ENCODE measurements at places on chromosomes 3 and 15.

GRCh38 chr3:35757991-35758757 is 118.8 kb downstream of the ARPP21 start:
- no peak for DNase-seq

DNA sequence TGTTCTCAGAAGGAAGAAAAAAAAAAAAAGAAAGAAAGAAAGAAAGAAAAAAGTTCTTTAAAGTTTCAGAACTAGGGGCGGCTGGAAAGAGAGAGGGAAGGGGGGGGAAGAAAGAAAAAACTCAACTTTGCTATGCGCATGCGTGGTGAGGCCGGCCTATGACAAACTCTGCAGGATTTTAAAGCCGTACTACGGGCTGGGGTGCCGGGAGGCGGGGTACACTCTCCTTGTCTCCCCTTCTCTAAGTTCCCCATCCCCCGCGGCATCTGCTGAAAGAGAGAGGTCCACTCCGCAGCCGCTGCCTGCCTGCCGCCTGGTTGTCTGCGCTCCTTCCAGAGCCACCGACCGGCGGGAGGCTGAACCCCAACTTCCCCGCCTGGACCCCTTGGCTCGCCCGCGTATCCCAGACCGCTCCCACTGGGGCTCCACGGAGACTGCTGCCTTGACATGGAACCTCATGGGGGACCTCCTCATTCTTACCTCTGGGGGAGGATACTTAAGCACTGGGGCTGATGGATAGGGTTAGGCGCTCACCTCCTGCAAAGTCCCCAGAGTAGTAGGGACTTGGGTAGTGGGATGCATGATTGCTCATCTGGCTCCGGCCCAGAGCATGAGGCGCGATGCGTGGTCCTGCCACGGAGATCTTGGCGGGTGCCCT is 1.4 kb upstream of the WNT5A start:
- peak; percentile 72 for DNase-seq

- DNase-seq, result no peak
Measured at GRCh38 chr15:70151462-70151861, 53.7 kb upstream of the TLE3 start.

- DNase-seq, result no peak
Measured at GRCh38 chr3:169337500-169338078, 325.9 kb downstream of the MECOM start.

DNA sequence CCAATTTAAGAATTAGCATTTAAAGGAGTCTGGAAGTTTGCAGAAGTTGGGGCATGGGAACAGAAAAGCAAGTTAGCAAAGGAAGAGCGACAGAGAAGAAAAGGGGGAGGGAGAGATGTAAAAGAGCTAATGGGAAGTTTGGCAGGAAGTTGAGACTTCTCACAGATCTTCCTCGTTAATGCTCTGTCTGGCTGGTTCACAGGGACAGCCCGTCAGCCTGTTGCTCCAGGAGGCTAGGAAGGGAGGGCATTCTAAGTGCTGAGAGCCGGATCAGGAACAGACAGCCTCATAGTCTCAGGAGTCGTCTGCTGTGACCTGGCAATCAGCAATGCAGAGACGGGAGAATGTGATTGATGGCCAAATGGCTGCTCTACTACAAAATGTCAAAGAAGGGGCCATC is 150.3 kb downstream of the AGBL1 start:
- DNase-seq, result no peak

DNA sequence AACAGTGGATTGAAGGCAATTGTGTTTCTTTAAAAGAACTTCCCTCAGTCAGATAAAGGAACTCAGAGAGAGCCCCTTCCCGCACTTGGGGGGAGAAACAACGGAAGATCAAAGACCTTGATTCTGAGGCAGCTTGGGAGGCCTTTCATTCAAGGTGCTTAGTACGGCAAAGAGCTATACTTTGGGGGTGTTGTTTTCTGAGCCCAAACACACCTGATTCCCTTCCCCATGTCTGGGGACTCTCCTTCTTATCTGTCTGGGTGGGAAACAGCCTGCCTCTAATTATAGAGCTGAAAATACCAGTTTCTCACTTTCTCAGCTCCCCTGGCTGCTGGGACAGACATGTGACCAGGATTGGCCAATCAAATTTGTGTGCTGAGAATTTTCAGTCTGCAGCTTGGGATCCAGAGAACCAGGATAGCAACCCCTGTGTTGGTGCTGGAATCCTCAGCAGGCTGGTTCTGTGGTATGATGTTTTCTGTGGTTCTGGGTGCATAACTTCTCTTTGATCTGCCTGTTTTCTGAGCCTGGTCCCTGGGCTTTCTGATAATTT is 19.4 kb upstream of the IQCF6 start:
- DNase-seq, result no peak

DNA sequence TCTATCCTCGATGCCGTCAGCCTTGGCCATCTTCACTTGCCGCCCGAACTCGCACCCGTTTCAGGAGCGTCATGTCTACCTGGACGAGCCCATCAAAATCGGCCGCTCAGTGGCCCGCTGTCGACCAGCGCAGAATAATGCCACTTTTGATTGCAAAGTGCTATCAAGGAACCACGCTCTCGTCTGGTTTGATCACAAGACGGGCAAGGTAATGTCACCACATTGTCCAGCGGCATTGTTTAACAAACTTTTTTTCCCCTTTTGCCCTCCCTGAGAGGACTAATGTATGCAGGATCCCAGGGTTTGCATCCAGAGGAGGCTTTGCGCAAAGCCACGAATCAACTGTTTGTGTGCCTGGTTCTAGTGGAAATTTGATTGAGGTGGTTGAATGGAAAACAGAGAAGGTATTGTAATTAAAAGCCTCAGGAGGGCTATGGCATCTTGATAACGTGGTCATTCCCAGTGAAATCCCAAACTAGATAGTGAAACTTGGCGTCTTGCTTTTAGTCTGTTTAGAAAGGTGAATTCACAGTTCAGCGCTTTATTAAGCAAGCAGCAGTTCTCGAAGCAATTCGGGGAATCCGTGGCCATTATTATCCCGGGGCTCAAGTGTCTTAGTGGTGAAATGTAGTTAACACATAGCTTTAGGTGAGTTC is 1.7 kb downstream of the SLMAP start:
- peak; percentile 60 for DNase-seq

DNA sequence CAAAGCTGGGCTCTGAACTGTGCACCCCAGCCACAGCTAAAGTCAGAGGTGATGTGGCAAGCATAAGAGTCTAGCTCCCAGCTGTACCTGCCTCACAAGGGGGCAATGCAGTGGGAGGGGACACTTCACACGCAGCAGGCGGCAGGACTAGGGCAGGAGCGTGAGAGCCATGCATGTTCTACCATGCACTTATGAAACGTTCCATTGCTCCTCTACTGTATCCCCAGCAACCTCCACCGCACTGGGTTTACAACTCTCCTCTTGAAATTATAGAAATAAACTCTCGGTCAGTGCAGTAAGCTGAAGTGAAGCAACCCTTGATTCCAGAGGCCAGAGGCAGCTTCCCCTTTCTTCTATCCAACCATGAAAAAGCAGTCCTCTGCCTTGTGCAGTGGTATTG is 298.6 kb upstream of the STT3B start:
- DNase-seq, result no peak

GRCh38 chr15:81886591-81886990 is 159.2 kb downstream of the MEX3B start:
- no peak for DNase-seq

- peak; percentile 87 for DNase-seq
Measured at GRCh38 chr3:39291903-39292329, 12.1 kb upstream of the CX3CR1 start.

- no peak for DNase-seq
Measured at GRCh38 chr15:70265986-70266385, 168.3 kb upstream of the TLE3 start.

GRCh38 chr15:70266412-70267121 is 168.8 kb upstream of the TLE3 start:
- DNase-seq, result peak; percentile 76

DNA sequence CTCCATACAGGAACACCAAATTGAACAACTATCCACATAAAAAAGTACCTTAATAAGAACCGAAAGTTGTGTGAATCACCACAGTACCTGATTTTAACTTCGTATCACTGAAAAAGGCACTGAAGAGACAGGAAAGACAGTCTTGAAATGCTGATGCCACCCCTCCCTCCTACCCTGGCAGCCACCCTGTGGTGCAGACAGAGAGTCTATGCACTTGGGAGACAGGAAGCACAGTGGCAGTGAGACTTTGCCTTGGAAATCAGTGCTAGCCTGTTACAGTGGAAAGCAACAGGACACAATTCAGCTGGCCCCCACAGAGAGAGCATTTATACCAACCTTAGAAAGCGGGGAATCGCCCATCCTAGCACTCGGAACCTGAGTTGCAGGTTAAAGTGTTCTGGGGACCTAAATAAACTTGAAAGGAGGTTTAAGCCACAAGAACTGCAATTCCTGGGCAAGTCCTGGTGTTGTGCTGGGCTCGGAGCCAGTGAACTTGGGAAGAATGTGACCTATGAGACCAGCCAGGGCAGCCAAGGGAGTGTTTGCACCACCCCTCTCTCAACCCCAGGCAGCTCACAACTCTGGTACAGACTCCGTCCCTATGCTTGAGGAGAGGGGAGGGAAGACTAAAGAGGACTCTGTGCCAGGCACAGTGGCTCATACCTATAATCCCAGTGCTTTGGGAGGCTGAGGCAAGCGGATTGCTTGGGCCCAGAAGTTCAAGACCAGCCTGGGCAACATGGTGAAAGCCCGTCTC is 240.1 kb downstream of the ISL2 start:
- DNase-seq, result peak; percentile 91

GRCh38 chr15:47411733-47412132 is 305.6 kb upstream of the SEMA6D start:
- DNase-seq, result no peak

- DNase-seq, result no peak
Measured at GRCh38 chr15:39919411-39919747, 687 bp downstream of the GPR176 start.

DNA sequence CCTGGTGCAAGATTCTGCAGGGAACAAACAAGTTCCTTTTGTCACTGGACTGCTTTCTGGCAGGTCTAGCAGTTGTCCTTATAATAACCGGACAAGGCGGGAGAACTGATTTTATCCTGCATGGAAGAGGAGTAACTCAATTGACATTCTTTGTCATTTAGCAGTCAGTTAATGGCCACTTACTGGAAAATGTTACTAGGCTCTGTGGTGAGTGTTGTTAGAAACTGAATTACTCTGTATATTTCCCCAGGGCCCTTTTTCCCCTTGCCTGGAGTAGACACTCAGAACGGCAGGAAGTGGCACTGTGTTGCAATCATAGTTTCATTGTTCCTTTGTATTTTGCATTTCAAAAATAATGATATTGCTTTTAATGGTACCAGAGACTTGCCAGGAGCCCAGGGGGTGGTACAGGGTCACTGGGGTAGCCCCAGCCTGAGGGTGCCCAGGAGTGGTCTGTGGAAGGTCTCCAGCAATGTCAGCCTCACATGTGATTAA is 318.6 kb upstream of the LRRFIP2 start:
- DNase-seq, result no peak

GRCh38 chr3:74122281-74122680 is 492.2 kb downstream of the CNTN3 start:
- DNase-seq, result no peak

GRCh38 chr15:84883916-84884781 is at the start of gene SLC28A1:
TSS of gene SLC28A1 (plus strand) at chr15:84884662. CDS start at chr15:84887761, 3,099 bp downstream.
- peak; percentile 88 for DNase-seq

- DNase-seq, result peak; percentile 41
Measured at GRCh38 chr15:49428409-49429095, 5.5 kb downstream of the FGF7 start.

- no peak for DNase-seq
Measured at GRCh38 chr3:141280086-141280485, 48.5 kb downstream of the PXYLP1 start.

- DNase-seq, result no peak
Measured at GRCh38 chr15:39433376-39433775, 147.5 kb upstream of the THBS1 start.

DNA sequence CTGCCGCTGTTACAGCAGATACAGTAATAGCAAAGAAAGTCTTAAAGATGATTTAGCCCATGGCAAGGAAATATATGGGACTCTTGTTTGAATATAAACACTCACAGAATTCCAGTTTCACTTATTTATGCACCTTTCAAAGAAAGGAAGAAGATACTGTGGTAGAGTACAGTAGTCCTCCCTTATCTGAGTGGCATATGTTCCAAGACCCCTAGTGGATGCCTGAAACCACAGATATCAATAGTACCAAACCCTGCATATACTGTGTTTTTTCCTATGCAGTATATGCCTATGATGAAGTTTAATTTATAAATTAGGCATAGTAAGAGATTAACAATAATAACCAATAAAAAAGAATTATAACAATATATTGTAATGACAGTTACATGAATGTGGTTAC is 8.2 kb downstream of the MAP2K1 start:
- DNase-seq, result no peak

DNA sequence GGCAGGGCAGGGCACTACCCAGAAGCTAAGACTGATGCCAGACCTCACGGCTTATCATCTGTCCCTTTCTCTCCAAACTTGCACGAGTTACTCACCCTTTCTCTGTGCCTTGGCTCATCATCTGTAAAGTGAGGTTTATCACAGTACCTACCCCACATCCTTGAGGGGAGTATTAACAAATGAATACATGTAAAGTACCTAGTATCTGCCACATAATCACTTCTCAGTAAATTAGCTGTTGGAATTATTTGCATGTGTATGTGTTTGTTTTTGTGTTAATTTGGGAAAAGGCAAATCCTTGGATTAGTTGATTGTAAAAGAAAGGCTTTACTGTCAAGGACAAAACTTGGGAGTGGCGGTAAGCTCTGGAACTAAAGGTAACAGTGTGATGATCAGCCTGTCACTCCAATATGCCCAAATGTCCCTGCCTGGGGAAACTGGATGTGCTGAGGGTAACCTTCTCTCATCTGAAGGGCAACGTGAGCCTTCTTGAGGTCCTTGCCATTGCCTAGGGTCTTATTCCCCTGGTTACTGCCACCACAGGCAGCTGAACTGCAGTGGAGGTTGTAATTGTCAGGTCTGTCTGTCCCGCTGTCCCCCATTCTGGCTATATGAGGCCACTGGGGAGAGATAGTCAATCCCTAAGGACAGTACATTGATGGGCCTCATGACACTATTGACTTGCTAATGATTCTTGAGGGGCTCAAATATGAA is 269.4 kb downstream of the CLSTN2 start:
- no peak for DNase-seq

GRCh38 chr3:168974617-168975403 is 688.7 kb downstream of the MECOM start:
- no peak for DNase-seq

DNA sequence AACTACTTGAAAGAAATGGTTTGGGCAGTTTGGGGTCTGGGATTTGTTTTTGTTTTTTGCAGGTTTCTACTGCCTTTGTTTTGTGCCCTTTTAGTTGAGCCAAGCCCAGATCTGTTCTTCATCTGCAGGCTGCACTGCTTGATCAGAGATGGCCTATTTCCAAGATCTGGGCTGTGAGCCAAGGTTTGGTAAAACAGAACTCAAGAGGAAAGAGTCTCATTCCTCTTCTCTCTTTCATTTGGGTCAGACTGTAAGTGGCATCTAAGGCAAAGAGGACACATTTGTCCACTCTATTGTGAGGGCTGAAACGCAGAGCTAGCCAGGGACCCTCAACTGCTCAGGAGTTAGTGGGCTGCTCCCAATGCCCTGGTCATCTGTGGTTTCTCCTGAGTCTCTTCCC is 104.4 kb upstream of the UBE3A start:
- DNase-seq, result no peak

- no peak for DNase-seq
Measured at GRCh38 chr15:29467091-29467490, 197.5 kb upstream of the NSMCE3 start.

- DNase-seq, result no peak
Measured at GRCh38 chr3:29694783-29695182, 413.9 kb downstream of the RBMS3 start.

Data from right lobe of liver (tissue), 6 donors.